ENCODE measurements at places on chromosomes 7 and 10.

DNA sequence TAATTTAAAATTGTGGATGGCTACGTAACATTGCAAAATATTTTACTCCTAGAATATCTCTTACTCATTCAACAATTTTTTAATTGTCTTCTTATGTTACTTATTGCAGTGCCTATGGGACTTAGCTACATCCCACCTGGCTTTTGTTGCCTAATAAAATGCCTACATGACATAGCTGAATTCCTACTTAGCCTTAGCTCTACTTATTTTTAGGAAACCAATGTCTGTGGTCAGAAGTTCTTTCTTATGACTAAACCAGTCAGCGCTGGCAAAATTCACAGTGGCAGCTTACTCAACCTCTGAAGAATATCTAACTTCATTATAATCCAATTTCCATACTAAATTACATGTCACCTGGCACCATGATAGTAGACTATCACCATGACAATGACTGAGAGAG is 1612.4 kb upstream of the LRRTM3 start:
- no peak for DNase-seq

DNA sequence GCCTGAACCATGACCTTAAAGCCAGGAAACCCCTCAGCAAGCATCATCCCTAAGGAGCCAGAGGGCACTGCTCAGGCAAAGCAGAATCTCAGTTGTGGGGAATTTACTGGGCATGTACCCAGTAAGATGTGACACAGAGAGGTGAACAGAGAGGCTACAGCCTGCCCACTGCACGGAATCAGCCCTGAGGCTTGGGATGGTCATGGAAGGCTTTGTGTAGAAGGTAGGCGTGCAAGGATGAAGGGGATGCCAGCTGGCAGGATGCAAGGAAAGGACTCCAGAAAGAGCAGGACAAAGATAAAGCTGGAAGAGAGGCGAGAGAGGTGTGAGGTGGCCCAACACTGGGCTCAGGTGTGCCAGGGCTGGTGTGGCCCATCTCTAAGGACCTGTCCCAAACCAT is 2.4 kb upstream of the AIFM2 start:
- DNase-seq, result no peak

DNA sequence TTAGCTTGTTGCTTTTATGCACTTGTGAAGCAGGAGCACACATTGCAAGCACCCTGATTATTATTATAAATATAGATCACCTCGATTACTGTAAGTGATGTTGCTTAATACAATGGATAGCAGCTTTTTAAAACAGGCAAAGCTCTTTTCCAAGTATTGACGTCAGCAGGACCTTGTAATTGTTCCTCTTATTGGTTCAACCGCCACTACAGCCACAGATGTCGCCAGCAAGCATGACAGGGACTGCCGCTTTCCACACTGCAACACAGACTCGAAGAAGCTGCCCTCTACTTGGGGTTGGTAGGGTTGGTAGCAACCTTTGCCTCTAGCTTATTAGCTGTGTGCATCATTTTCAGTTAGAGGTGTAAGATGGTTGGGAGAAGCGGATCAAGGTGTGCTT is 167.6 kb downstream of the ZNF365 start:
- no peak for DNase-seq

- DNase-seq, result peak; percentile 39
Observed at GRCh38 chr10:5502061-5502521, 2.7 kb upstream of the CALML5 start.

DNA sequence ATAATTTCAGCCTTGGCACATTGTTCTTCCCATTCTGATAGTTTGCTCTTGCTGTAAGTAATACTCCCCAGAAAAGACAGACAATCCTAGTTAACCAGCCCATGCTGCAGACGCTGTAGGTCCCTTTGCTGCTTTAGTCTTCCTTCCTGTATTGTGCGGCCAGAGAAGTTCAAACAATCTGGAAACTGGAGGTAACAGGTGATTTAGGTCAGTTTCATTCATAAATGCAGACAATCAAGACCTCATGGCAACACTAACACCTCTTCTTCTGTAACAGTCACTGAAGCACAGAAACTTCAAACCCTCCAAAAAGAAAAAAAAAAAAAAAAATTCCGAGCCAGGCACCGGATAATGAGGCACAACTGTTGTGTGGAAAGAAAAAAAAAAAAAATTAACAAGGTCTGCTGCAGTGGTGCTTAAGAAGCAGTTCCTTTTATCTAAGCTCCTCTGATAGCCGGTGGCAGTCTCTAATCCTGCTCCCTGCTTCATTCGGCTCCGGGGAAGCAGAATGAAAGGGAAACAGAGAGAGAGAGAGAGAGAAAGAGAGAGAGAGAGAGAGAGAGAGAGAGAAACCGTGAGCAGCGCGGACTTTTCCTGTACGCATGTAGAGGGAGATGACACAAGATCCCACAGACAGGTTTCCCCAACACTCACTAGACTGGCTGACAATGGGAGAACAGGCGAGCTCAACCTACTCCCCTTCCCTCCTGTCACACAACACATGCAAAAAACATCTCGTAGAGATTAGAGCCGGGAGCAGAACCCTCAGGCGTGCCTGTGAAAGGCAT is at the start of gene SEMA3A:
TSS of gene SEMA3A (minus strand) at position 306 of the 788 bp plus-strand sequence. CDS start at position 103, 203 bp downstream.
- peak; percentile 11 for DNase-seq

GRCh38 chr10:118672153-118672552 is 76.7 kb upstream of the PRLHR start:
- DNase-seq, result no peak

- peak; percentile 57 for DNase-seq
Observed at GRCh38 chr7:86469680-86470295, 173.9 kb upstream of the GRM3 start.

DNA sequence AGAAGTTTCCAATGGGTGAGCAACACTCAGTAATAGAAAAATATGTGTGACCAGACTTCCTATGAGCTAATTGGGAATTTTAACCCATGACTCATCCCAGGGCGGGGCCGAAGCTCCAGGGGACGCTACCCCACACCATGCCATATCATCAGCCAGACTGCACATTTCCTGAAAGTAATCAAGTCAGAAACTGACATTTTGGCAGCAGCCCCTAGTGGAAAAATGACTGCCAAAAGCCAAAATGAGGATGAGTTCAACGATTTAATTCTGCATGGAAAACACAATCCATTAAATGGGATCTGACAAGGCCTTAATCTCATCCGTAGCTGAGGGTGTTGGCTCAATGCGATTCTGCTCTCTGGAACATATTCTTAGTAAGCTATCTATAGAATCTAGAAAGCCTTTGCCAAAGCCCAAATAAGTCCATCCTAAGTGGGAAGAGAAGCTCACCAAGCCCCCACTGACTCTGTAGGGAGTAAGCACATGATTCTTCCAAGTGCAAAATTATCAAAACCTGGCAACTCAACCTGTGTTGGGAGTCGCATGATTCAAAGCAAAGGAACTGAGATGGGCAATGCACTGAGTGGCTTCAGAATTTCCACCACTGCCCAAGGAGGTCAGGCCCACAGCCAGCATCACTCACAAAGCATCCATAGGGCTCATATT is 93.1 kb upstream of the PDE1C start:
- no peak for DNase-seq

DNA sequence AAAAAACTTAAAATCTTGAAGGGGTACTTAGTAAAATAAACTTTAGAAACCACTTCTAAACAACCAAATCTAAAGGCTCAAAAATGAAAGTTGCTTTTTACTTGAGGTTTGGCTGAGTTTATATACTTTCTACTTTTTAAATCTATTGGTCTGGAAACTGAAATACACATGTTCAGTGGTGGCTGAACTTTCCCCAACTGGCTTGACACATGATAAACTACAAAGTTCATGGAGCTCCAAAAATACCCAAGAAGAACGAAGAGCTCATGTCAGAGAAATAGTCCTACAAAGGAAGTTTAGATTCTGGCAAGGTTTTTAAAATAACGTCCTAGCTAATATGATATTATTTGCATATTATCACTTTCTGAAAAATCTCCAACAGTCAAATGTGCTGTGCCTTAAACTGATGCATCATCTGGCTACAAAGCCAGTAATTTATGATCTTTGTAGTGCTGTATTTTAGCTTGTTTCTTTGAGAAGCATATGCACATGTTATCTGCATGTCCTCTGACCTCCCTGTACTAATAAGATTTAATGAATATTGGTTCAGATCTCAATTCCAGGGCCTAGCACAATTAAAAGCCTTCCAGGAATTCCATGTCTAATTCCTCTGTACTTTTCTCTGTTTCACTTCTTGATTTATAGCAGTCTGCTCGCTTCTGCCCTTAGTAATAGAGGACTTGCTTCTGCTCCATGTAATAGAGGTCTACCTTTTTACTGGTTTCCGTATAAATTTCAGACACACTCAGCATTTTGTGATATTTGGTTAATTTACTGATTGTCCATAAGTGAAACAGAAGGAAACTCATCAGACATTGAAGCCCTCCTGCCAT is 28.2 kb downstream of the SEMA3C start:
- no peak for DNase-seq

DNA sequence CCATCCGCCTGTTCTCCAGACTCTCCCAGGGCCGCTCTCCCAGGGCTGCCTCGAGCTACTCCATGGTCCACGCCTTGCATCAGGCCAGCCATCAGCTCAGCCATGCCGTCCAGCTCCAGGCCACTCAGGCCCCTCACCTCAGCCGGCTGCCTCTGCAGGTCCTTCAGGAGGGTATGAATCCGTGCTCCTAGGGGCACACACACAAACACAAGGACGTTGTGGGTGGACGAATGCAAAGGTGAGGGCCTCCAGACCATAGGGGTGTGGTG is 449.4 kb downstream of the PTPRN2 start:
- DNase-seq, result peak; percentile 73

DNA sequence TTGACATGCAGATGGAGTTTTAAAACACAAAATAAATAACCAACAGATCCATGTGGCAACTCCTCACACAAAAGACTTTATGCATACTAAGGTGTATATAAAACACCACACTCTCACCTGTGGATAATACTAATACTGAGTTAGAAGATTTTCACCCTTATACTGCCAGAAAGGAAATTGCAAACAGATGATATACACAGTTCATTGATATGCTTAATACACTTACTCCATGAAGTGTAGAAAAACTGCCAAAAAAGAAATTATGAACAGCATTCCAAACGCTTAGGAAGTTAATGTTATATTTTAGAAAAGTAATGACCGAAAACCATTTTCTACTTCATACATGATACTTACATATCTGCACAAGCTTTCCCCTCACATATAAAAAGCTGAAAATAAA is 17.6 kb upstream of the SNX13 start:
- no peak for DNase-seq

DNA sequence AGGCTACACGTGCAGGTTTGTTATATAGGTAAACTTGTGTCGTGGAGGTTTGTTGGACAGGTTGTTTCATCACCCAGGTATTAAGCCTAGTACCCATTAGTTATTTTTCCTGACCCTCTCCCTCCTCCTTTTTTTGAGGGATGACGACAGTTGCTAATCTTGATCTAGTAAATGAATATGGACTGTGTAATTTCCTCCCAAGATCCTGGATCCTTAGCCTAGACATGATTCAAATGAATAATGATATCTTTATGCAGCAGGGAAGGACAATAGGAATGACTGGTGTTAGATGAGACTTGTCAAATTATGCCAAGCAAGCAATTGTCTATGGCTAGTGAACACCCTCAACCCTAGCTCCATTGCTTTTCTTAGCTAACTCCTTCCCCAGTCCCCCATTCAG is 156.2 kb downstream of the PLPP4 start:
- DNase-seq, result no peak

DNA sequence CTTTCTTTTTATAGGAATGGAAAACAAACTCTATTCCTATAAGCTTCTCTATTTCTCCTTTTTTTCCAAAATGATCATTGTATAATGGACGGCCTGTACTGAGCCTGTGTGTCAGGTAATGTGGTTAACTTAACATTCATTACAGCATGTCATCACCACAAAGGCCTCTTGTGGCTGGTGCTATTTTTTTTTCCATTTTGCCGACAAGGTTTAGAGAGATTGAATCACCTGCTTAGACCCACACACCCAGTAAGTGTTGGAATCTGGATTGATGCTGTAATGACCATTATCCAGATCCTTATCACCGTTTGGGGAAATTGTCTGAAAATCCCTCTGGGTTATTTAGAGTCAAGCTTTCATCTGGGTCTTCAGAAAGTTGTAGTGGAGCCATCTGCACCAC is 18.5 kb downstream of the AKR1B15 start:
- no peak for DNase-seq

GRCh38 chr10:24168258-24169170 is 40.4 kb upstream of the KIAA1217 start:
- DNase-seq, result no peak

DNA sequence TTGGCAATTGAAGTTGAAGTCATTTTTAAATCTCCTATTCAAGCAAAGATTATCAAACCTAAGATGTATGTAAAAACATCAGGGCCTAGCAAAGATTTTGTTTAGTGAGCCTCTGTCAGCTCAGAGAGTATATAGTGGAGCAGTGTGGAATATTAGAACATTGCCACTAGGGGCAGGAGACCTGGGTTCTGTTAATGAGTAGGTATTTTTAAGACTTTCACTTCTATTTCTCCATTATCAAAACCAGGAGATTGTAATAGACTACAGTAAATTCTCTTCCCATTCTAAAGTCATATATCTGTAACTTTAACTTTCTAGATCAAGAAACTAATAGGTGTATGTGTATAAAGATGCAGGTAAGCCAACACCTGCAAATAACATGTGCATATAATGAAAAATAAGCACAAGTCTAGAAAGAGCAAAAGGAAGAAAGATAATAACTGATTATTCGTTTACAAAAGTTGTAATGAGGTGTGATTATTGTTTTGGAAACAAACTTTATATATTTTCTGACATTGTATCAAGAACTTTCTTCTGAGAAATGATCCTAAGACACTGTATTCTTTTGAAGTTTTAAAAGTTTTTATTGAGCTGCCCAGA is 64.4 kb downstream of the KCND2 start:
- DNase-seq, result no peak

DNA sequence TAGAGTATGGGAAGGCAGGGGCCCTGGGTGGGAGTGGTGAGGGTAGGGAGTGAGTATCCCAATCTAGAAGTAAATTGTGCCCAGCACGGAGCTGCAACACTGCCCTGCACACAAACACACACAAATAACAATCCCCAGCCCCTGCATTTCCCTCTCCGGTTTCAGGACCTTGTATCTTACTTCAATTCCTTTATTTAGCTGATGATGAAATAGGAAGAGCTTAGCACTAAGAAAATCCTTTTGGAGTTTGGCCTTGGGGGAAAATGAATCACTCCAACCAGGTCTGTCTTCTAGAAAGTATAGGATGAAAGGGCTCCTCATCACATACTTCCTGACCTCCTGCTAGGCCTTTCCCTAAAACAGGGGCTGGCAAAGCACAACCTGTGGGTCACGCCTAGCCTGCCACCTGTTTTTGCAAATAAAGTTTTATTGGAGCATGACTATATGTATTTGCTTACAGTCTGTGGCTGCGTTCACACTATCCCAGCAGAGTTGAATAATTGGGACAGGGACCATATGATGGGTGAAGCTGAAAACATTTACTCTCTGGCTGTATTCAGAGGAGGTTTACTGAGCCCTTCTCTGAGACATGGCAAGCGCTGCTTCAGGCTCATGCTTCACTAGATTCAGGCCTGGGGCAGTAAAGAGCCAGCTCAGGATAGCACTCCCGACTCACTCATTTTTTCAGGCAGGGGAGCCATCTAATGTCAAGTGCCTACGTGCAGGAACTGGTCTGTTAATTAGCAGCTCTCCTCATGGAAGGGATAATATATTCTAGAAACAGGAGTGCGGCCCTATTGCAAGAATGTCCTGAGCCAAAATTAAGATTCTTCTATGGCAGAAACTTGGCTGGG is 111.0 kb downstream of the EGFR start:
- no peak for DNase-seq

- no peak for DNase-seq
Observed at GRCh38 chr10:46514431-46514861, 42.0 kb downstream of the GPRIN2 start.
